ENCODE measurements at places on chromosomes 1 and 21.

DNA sequence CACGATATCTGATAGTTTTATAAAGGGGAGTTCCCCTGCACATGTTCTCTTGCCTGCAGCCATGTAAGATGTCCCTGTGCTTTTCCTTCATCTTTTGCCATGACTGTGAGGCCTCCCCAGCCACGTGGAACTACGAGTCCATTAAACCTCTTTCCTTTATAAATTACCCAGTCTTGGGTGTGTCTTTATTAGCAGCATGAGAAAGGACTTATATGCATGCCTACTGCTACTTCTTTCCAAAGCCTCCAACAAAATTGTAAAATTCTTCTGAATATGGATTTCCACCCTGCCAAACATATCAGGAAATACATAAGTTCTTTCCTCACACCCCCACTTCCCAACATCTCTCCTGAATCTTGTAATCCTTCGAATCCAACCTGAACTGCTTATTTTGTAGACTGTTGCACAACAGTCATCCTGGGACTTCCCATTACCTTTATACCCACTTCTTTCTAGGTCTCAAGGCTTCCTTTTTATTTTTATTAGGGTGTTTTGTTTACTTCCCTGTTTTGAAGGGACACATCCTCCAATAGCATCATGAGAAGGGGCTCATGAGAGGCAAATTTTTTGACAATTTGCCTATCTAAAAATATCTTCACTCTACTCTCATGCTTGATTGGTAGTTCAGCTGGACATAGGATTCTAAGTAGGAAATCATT lies 67.5 kb upstream of the MUTYH start:
- DNase-seq = no peak

DNA sequence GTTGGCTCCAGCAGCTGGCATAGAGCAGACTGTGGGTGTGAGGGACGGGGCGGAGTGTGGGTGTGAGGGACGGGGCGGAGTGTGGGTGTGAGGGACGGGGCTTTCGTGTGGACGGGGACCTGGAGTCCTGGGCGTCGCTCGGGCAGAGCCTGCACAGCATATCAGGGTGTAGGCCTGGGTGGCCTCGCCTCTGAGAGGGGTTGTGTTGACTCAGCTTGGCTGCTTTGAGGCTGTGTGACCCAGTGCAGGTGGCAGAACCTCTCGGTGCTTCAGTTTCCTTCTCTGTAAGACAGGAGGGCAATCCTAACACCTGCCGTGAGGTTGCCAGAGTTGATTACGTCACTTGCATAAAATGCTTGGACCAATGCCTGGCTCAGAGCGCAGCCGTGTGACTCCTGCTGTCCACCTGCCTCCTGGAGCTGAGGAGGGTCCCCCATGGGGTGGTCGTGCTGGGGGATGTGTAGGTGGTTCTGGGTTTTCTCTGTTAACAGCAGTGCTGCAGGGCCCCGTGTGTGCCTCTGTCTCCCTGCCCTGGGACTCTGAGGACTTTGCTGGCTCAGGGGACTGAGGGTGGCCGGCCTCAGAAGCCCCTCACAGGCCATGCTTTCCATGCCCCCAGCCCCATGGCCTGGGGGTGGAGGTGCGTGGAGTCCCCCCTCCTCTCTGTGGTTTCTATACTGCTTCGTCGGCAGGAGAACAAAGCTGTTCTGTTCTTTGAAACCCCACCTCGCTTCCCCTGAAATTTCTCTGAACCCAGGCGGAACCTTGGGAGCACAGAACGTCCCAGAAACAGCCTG lies 15.4 kb downstream of the PDXK start:
- no peak for DNase-seq

DNA sequence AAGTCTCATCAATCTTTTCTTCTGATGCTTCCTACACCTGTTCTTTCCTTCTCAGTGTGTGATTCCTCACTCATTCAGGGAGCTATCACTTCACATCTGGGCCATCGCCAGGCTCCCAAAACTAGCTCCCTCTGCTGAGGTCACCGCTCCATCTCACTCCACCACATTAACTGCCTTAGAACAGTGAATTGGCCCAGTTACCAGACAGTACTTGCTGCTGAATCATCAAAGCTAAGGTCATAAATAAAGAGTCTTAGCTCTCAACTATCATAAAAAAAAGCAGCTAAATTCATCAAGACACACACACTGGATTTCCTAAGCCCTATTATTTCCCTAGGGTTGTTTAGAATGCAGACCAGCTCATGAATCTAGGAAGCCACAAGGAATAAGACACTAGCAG lies 18.8 kb upstream of the SRM start:
- no peak for DNase-seq

DNA sequence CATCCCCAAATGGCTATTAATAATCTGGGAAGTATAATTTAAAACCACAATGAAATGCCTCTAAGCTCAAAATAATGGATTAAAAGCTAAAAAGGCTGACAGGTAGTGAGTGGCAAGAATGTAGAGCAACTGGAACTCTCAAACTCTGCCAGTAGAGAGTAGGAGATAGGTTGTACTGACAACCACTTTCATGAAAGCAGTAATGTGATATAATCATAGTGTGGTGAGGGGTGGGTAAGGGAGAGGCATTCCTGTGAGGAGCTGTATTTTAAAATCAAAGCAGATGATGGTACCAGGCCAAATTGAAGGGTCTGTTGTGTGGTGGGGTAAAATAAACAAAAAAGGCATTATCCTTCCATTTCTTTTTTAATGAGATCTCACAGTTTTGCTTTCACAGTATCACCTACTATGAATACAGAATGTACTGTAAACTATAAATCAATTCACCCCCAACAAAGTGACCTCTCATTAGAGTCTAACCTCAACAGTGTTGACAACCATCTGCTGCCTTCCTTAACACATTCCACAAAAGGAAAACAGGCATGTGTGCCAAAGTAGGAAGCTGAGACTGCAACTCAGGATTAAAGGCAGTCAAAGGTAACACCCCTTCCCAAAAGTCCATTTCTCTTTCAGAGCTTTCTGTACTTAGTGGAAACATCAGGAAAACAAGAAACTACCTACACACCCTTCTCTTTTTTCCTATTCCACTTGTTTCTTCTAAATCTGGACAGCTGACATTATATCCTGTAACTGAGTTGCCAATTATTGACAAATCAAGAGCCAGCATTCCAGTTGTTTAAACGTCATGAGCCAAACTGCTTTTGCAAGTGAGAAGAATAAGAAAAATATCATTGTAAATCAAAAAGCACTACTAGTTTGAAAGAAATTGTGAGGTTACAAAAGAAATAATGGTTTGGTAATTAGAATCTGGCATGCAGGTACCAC lies 130.8 kb downstream of the FAF1 start:
- DNase-seq = no peak

DNA sequence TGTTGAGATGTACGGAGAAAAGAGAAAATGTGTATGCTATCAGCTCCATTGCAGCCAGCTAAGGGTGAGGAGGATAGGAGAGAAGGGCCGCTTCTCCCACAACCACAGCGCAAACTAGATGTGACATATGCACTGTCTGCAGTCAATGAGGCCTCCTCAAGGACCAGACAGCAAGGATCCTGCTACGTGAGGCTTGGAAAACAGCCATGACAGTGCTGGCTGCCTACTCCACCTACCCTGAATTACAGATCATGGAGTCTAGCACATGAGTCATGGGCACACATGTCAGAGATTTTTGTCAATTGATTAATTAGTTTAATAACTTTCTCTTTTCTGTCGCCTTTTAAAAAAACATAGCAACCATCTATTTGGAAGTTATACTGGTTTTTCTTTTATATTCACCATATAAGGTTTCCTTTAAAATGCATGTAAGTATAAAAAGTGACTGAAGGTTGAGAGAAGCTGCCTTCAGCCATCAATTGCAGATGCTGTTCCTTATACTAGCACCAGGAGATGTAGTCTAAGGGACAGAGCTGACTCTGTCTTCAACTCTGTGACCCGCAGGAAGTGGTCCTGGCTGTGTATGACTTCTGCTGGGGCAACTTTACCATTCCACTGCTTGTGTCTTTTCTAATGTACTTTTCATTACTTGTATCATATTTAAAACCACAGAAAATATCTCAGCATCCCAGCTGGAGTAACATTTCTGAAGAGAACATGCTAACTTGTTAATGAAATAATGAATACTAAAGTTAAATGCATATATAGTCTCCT lies 3.1 kb downstream of the VPS26C start:
- no peak for DNase-seq

- DNase-seq = no peak
Observed at GRCh38 chr1:210647406-210648333, 319.0 kb downstream of the HHAT start.

- DNase-seq = no peak
Observed at GRCh38 chr21:42840411-42841155, 38.8 kb downstream of the WDR4 start.

Measured in activated CD8-positive, alpha-beta memory T cell treated with anti-CD3 and anti-CD28 coated beads for 48 hours (primary cell).